GM03348 (cell line): ENCODE measurements at places on chromosomes 1 and 21.

- no peak for DNase-seq
Observed at GRCh38 chr1:170267317-170267716, 121.6 kb downstream of the NTMT2 start.

GRCh38 chr1:176391621-176392020 lies 71.4 kb upstream of the PAPPA2 start:
- no peak for DNase-seq

DNA sequence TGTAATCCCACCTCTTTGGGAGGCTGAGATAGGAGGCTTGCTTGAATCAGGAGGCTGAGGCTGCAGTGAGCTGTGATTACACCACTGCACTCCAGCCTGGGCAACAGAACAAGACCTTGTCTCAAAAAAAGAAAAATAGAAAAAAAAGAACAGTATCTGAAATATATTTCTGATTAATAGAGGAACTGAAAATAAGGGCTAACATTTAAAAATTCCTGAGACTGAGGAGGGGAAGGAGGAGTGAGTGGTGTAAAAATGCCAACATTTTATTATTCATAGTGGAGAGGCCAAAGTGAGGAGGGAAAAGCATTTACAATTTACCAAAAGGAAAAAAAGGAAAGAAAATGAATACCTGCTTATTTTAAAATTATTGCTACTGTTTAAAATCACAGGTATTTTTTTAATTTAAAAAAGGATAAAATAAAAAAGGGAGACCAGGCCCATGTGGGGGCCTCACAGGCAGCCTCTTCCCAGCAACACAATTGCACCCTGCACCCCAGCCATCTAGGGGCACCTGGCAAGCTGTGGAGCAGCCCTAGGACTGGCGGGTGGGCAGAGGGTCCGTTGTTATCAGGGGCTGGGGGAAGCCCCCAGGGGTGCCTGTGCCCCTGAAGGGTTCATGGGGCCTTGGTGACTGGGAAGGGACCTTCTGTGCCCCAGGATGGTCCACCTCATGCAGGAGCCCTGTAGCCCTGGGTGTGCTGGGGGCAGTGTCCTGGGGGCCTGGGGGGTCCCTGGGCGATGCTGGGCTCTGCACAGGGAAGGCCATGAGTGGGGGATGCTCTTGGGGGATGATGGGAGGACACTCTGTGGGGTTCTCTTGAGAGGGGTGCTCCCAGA lies 34.8 kb upstream of the ADARB1 start:
- DNase-seq, result no peak

DNA sequence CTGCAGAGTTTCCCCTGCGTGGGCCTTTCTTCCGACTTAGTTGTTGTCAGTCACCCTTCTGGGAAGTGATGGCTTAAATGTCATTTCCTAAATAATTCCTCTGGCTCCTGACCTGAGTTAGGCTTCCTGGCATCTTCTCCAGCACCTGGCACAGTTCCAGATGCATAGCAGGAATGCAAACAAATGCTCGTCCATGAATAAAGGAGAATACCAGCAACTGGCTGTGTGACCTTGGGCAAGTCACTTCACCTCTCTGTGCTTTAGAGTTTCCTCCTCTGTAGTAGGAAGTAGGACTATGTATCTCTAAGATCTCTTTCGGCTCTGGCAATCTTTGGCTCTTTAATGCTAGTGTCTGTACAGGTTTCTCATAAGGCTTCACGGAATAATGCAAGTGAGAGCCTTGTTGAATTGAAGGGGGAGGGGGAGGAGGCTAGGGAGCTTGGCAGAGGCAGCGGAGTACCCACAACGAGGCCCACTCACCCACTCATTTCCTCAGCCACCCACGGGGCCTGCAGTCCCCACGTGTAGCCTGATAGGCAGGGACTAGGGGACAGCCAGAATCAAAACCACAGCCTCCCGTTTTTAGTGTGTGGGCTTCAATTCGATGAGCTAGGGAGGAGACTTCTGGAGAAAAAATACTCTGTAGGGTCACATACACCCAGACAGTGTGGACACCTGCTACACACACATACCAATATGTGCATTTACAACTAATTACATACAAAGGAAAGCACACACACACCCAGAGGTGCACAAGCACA lies 48.1 kb downstream of the TENT5C start:
- no peak for DNase-seq

- DNase-seq, result no peak
Observed at GRCh38 chr1:167305059-167305705, 84.5 kb downstream of the POU2F1 start.

DNA sequence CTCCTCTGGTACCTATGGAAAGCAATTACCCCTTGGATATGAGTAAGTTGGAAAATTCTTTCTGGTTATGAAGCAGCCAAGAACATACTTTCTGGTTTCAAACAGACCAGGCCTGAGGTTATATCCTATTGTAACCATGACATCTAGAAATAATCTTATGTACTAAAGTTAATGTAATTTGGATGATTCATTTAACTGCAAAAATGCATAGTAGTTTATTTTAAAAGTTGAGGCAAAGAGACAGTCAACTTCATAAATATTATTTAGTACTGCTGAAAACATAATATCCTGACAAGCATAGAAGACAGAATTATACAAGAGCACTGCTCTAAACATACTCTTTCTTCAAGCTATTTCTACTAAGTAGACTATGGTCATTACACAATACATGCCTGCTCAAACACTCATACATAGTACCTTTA lies 25.5 kb downstream of the ODF2L start:
- no peak for DNase-seq

- no peak for DNase-seq
Observed at GRCh38 chr1:38561725-38562124, 297.8 kb downstream of the RRAGC start.

DNA sequence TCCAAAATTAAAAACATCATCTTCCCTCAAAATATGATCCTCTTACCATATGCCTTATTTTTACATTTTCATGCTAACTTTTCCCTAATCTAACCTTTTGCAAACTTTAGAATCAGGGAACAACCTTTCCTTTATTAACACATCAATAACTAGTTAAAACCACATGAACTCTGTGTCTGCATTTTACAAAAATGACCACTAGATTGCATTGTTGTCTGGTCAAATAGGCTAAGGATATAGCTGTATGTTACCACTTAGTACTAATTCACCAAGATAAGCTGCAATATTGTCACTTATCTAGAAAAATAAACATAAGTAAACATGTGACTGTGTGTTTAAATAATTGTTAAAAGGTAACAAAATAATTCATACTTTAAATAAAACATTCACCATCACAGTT lies 82.3 kb downstream of the DENND1B start:
- DNase-seq, result peak; percentile 2

GRCh38 chr1:153770797-153771196 lies 4.4 kb upstream of the SLC27A3 start:
- DNase-seq, result no peak

- DNase-seq, result no peak
Observed at GRCh38 chr1:246787781-246788513, 63.7 kb downstream of the SCCPDH start.

DNA sequence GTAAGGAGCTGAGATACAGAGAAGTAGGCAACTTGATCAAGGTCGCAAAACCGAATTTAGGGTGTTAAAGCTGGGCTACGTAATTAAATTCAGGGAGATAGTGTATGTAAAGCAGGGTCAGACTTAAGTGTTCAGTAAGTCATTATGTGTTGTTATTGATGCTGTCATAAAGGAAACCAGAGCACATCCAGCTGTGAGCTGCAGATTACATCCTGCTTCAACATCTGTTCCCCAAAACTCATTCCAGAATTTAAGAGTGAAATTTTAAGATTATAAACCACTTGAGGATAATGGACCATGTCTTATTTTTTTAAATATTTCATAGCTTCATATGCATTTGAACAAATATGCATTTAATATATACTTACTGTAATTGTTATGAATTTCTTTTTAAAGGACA lies 49.7 kb downstream of the IVNS1ABP start:
- DNase-seq, result no peak
